ENCODE measurements at places on chromosomes 6 and 20. TPM values are rescaled to one million over a fixed set of nuclear protein-coding genes. Genes with fewer than 3 reads are reported as not detected.

Gene EPPIN
- total RNA-seq: not detected

Gene JPH2
- total RNA-seq: 8.0 TPM

Gene SYTL3
- 4.8 TPM for total RNA-seq

Gene SNAP25
- 1.6 TPM for total RNA-seq

Gene ZBP1
- 2.3 TPM for total RNA-seq

Gene PRELID3B
- total RNA-seq: 115 TPM

Gene WFDC2
- 2.1 TPM for total RNA-seq

Gene ELOVL4
- 0.67 TPM for total RNA-seq

Gene IYD
- total RNA-seq: 32.1 TPM

Gene SLC26A8
- total RNA-seq: not detected

Gene SIRPB2
- 6.7 TPM for total RNA-seq

Gene SH3BGRL2
- 100 TPM for total RNA-seq

Gene RREB1
- 118 TPM for total RNA-seq

Gene NR2E1
- total RNA-seq: not detected

Gene FOXQ1
- total RNA-seq: not detected

Gene FHL5
- total RNA-seq: 2.1 TPM

Gene FOXA2
- total RNA-seq: 9.1 TPM

Gene UCKL1
- total RNA-seq: 189 TPM

Gene KCNK5
- total RNA-seq: 150 TPM

Gene TBPL1
- total RNA-seq: 8.4 TPM

Gene TFAP2A
- total RNA-seq: 1.4 TPM

Gene MYO6
- 60.2 TPM for total RNA-seq

Gene CRISP2
- not detected for total RNA-seq

Gene CLIC5
- 128 TPM for total RNA-seq

Gene POU3F2
- not detected for total RNA-seq

Gene TGM2
- 110 TPM for total RNA-seq

Gene ZNF322
- 11.1 TPM for total RNA-seq

Gene POLR3F
- total RNA-seq: 7.4 TPM

Gene C6orf141
- 8.2 TPM for total RNA-seq

Gene PDYN
- total RNA-seq: not detected

Gene ENPP1
- 9.4 TPM for total RNA-seq

Gene SLC22A2
- total RNA-seq: not detected

Gene LY6G5B
- 25.6 TPM for total RNA-seq

Gene SLPI
- total RNA-seq: 28.0 TPM

Gene CLVS2
- 0.13 TPM for total RNA-seq

Gene COL10A1
- not detected for total RNA-seq

Gene PPIL6
- 0.53 TPM for total RNA-seq

Gene SMPDL3A
- 202 TPM for total RNA-seq

Gene ZNF311
- total RNA-seq: 1.3 TPM

Gene CTAGE9
- total RNA-seq: not detected

Gene HSPA1A
- 38.1 TPM for total RNA-seq

Gene LHFPL5
- not detected for total RNA-seq

Gene BANF2
- not detected for total RNA-seq

Gene HLA-DRB1
- total RNA-seq: 49.8 TPM

Gene RIN2
- total RNA-seq: 65.2 TPM

Gene YWHAB
- 174 TPM for total RNA-seq

Gene COL12A1
- total RNA-seq: 10.9 TPM

Gene EFCAB8
- not detected for total RNA-seq

Gene SLC12A5
- total RNA-seq: not detected

Gene RAB44
- 0.47 TPM for total RNA-seq

Gene TNFRSF6B
- 2.1 TPM for total RNA-seq

Gene PRPH2
- total RNA-seq: not detected
